ENCODE measurements at places on chromosomes 5 and 9.

GRCh38 chr5:79050498-79050897 is 19.0 kb downstream of the DMGDH start:
- no peak for DNase-seq

- no peak for DNase-seq
These were observed 533.0 kb downstream of the BNC2 start for GRCh38 chr9:16337322-16338029.

DNA sequence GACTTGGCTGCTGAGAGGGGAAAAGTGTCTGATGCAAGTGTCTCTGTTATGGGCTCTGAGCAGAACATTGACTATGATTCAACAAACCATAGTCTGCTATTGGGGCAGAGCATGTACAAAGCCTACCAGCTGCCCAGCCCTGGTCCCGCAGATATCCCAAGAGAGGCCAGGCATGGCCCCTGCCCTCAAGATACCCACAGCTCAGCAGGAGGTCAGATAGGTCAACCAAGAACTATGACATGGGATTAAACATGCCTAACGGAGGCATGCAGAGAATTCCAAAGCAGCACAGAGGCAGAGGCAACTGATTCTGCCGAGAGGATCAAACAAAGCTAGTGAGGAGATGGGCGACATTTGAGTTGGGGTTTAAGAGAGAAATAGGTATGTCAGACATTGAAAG is 39.9 kb upstream of the CPLX2 start:
- DNase-seq: no peak

GRCh38 chr5:82586181-82586580 is 308.0 kb upstream of the RPS23 start:
- no peak for DNase-seq

DNA sequence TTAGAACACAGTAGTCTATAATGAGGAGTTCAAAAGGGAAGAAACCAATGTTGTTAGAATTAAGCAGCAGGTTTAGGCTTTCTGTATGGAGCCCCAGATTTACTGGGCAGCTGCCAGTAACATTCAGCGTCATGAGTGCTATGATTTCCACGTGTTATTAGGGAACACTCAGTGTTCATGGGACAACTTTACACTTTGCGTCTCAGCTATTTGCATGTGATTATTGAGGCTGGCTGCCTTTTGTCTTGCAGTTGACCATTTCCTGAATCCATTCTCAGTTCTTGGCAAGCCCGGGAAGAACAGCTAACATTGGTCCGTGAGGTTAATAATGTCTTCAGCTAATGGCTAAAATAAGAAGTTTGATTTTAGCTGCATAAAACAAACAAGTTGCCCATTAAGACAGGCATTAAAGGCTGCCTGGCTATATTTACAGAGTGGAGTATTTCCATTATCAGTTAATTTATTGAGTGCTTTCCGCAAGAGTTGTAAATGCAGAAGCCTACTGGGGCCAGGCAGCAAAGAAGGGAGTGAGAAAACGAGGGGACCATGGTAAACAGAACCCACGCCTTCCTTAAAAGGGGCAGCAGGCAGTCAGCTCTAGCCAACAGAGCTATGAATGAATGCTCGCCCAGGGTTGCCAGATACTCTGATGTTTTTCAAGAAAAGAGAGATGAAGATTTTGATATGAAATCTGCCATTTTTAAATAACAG is 120.9 kb downstream of the PIP5K1B start:
- no peak for DNase-seq

DNA sequence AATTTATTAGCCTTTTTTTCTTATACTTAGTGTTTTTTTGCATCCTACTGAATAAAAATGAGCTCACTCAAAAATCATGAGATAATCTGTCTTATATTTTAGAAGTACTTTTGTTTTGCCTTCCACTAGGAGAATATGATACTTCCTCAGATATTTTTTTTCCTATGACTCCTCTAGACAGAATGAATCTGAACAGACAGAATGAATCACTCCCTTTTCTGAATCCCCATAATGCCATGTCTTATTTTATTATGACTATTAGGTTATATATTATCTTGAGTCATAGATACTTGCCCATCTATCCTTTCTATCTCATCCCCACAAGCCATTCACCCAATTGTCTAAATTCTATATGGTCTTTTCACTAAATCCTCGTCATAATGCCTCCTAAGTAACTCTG is 134.6 kb downstream of the BRINP1 start:
- no peak for DNase-seq

DNA sequence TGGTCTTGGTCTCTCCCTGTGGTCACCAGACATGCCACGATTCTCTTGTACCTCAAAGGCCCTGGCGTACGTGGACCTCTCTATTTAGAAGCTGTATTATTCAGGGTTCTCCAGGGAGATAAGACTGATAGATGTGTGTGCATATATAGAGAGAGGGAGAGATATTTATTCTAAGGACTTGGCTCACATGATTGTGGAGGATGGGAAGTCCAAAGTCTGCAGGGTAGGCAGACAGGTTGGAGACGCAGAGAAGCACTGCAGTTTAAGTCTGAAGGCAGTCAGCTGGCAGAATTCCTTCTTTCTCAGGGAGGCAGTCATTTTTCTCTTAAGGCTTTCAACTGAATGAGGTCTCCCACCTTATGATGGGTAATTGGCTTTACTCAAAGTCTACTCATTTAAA is 16.3 kb downstream of the C9orf57 start:
- no peak for DNase-seq

DNA sequence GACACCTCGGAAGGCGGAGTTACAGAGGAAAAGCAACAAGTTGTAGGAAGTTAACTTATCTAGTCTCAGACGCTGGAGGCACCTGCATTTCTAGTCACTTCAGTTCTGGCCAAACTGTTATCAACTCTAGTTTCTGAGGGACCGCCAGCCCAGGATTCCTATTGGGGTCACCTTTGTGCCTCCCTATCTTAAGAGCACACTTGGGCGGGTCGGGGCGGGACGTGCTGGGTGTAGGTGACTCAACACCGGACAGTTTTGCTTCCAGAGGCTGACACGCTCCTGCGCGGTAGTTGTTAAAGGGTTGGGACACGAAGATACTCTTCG is 679 bp upstream of the KDM4C start:
- DNase-seq: no peak

- DNase-seq: no peak
These were observed 48.0 kb downstream of the HAPLN1 start for GRCh38 chr5:83672646-83673045.

DNA sequence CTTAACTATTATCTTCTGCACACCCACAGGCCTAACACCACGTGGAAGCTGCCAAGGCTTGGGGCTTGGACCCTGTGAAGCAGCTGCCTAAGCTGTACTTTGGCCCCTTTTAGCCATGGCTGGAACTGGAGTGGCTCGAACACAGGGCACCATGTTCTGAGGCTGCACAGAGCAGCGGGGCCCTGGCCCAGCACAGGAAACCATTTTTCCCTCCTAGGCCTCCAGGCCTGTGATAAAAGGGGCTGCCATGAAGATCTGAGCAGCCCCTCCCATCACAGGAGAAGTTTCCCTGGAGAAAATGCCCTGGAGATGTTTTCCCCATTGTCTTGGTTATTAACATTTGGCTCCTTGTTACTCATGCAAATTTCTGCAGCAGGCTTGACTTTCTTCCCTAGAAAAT is 126.3 kb downstream of the MELK start:
- no peak for DNase-seq

DNA sequence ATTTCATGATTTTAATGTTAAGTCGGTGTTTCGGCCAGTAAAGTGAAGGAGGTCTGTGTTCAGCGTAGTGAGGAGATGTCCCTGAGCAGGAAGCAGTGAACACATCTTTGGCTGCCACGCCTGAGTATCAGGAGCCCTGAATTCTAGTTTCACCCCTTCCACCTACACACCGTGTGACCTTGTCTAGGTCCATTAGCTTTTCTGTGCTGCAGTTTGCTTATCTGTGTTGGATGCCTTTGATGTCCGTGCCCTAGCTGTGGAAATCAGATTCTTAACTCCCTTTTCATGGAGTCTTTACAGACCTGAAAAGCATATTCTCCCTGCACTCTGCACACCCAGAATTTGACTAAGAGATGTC is 601 bp downstream of the FBXO38 start:
- no peak for DNase-seq

DNA sequence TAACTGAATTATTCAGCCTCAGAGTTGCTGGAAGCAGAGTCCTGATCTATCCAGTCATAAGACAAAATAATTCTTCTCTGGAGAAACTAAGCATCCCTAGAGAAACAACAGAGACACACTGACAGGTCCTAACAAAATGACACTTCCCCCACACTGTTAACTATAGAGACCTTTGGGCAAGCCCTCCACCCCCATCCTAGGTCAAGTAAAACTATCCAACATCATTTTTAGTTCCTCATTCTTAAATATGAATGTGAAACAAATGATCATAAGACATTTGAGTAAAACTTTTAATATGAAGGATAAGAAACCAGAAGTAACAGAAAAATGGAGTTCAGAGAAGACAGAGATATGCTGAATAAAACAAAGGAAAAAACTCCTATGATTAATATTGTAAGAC is 30.9 kb downstream of the CNTLN start:
- no peak for DNase-seq

DNA sequence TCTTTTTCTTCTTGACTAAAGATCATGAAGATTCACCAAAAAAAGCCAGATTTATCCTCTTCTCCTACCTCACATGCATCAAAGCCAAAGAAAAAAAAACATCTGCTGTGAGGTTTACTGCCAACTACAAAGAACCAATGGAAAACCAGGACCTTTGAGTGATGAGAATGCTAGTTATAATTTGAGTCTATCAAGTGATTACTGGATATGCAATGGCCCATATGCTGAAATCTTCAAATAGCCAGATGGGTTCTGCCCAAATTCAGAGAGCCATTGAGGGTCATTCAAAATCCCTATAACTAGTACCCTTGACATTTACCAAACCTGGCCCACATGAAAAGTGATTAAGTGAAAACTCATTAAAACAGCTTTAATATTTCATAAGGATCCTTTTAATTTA is 78.4 kb upstream of the ACO1 start:
- no peak for DNase-seq

DNA sequence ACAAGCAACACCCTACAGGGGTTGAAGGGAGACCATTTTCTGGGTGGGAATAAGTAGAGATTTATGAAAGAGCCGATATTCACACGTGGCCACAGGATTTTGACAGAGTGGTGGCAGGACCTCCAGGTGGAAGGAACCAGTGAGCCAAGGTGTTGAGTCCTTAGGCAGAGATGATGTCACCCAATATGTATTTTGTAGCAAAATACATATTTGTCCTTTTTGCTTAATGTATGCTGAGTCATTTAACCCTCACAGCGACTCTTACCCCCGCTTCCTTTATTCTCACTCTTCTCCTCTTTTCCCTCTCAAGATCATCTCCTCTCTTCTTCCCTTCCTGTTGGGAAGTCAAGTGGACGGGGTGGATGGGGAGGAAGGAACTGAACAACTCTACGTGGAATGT is 215.7 kb upstream of the S1PR3 start:
- DNase-seq: no peak

DNA sequence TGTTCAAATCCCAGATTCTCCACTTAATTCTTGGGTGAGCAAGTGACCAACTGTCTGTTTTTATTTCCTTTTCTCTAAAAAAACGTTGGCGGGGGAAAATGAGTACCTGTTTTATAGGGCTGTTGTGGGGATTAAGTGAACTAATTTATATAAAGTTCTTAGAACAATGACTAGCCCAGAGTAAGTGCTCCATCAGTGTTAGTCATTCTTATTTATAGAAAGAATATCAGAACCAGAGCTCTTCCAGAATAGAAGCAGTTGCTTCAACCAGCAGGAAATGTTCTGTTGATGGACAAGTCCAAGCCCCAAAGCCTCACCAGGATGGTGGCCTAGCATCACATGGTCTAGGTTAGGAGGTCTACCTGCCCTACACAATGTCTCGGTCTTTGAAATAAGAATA is 379.2 kb downstream of the ACTL7B start:
- no peak for DNase-seq

DNA sequence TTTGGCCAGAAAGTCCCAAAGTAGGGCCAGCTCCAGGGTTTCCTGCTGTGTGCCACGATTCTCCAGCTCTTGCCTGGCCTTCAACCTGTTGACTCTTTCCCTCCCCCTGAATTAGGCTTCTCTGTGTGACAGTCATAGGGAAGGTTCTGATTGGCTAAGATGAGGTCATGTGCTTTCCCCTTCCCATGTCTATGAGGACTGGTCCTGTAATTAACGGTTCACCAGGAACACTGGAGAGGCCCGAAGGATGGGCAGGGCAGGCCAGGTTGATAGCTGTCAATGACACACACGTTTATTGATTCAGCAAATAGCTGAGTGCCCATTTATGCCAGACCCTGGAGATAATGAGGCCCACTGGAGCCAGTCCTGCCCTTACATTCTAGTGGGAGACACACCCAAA is 9.0 kb upstream of the PRR7 start:
- no peak for DNase-seq
